ENCODE measurements at places on chromosomes 13 and 19.

- DNase-seq: no peak
Measured at GRCh38 chr13:26727633-26728032, 33.0 kb downstream of the GPR12 start.

DNA sequence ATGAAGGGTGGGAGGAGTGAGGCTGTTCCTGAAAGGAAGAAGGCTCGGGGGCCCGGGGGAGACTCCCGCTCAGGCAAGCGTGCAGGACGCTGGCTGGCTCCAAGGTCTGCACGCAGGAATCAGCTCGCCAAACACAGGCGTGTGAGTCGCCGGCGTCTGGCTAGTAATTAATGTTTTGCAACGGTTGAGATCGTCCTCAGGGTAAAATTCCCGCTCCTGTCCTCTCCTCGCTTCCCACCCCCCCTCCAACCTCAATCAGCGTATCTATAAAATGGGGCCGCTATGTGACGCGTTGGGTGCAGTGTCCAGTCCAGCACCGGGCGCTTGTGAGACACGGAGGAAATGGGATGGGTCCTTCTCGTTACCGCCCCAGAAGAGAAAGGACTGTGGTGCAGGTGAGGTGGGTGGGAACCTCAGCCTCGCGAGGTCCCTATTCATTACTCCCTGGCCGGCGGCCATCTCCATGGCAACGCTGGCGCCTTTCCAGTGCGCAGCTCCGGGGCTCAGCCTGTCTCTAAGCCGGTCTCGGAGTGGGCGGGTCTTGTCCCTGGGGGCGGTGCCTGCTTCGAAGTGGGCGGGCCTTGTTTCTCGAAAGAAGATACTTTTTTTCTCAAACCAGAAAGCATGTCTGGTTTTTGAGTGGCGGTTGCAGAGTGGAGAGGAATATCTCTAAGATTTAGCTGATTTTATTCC is 6.5 kb upstream of the ZNF579 start:
- peak; percentile 96 for DNase-seq

DNA sequence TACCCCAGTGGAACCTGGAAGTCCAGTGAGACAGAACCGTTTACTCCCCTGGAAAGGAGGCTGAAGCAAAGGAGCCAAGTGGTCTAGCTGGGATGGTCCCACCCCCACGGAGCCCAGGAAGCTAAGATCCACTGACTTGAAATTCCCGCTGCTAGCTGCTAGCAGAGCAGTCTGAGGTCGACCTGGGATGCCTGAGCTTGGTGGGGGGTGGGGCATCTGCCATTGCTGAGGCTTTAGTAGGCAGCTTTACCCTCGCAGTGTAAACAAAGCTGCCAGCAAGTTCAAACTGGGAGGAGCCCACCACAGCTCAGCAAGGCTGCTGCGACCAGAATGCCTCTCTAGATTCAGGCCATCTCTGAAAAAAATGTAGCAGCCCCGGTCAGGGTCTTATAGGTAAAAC is 437.0 kb downstream of the SUCLA2 start:
- no peak for DNase-seq

- no peak for DNase-seq
Measured at GRCh38 chr13:28440774-28441504, 54.0 kb downstream of the FLT1 start.

GRCh38 chr13:106986687-106987426 is 418.9 kb upstream of the ARGLU1 start:
- no peak for DNase-seq

- DNase-seq: no peak
Measured at GRCh38 chr13:57857945-57858344, 226.4 kb downstream of the PCDH17 start.
